H1 (cell line): ENCODE measurements at places on chromosomes 3 and 15. TPM values are rescaled to one million over a fixed set of nuclear protein-coding genes. Genes with fewer than 3 reads are reported as not detected.
A peak's percentile ranks its signal among the peaks of the same experiment; 100 is the strongest.

GRCh38 chr3:130582457-130583153 is 65.6 kb downstream of the COL6A6 start:
- DNase-seq: no peak
- no peak overlapping the region for H3K4me3 ChIP-seq
- H3K27me3 ChIP-seq: no peaks in the 10 kb centered on the region
- H3K27ac ChIP-seq: no peak overlapping the region

DNA sequence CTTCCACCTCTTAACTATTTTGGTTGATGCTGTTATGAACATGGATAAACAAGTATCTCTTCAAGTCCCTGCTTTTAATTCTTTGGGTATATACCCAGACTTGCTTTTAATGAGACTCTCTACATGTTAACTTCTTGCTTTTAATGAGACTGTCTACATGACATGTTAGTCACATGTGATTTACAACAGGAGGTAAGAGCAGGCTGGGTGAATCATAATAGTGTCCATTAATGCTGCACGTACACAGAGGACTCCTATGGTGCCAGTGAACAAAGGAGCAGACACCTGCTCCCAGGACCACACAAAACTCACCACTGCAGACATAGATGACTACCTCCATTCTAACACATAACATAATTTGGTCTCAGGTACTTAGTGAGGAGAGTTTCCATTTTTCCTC is 273.4 kb upstream of the NSMCE3 start:
- no peak overlapping the region for H3K27ac ChIP-seq
- DNase-seq: no peak
- no peaks in the 10 kb centered on the region for H3K27me3 ChIP-seq
- H3K4me3 ChIP-seq: no peak overlapping the region
- H3K36me3 ChIP-seq: no peaks in the 10 kb centered on the region

DNA sequence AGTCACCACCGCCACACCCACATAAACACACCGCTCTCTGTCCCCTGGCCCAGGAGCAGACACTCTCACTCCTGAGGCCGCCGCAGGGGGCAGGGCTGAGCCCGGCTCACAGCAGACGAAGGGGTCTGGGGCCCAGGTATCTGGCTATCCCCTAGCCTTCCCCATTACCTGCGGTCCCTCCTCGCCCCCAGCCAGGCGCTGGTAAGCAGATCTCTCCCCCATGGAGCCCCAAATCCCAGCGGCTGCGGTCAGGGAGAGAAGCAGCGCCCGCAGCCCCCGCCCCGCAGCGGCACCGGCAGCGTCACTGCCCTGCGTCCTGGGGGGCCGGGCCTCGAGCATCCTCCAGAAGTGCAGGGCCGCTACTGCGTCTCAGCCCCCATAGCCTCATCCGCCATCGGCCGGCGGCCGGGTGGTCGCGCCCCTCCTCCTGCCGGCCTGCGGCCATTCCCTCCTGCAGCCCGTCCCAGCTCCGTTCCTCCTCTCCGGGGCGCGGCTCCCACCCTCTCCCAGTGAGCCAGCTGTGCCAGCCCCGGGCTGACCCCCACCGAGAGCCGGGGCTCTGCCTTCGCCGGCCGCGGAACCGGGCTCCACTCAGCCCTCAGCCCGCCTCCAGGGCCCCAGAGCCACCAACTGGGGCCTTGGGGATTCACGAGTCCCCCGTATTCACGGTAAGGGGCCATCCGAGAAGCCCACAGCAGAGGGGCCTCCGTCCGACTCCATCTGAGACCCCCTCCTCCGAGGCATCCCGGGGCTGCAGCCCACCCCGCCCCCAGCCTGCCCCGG is 13.1 kb downstream of the TNK2 start:
- peaks cover 26% of the 10 kb centered on the region for H3K4me1 ChIP-seq
- H3K4me3 ChIP-seq: peak overlapping the region; percentile 72
- no peaks in the 10 kb centered on the region for H3K27me3 ChIP-seq

The C3orf22 gene
- not detected in 2 replicates for total RNA-seq

The PLSCR2 gene
- not detected in 2 replicates for total RNA-seq
